ENCODE measurements at places on chromosomes 5 and 9. TPM values are rescaled to one million over a fixed set of nuclear protein-coding genes. Genes with fewer than 3 reads are reported as not detected.

The PCDHB16 gene
- 0.50 TPM for total RNA-seq

The PCA3 gene
- 0.07 TPM for total RNA-seq

The TEX48 gene
- not detected for total RNA-seq

The ANKRA2 gene
- total RNA-seq: 18.2 TPM

The SPATA31D4 gene
- total RNA-seq: not detected

The VDAC1 gene
- 438 TPM for total RNA-seq

The CDKN2B gene
- total RNA-seq: 6.0 TPM

The MUSK gene
- total RNA-seq: 0.10 TPM

The DOK3 gene
- 6.7 TPM for total RNA-seq

The SCGB3A2 gene
- not detected for total RNA-seq

All from smooth muscle cell of the pulmonary artery (primary cell).